COR-L47 (cell line): ENCODE measurements at places on chromosomes 2 and 18.
A peak's percentile ranks its signal among the peaks of the same experiment; 100 is the strongest.

GRCh38 chr18:7224198-7224597 lies 6.7 kb upstream of the LRRC30 start:
- peak; percentile 31 for DNase-seq

DNA sequence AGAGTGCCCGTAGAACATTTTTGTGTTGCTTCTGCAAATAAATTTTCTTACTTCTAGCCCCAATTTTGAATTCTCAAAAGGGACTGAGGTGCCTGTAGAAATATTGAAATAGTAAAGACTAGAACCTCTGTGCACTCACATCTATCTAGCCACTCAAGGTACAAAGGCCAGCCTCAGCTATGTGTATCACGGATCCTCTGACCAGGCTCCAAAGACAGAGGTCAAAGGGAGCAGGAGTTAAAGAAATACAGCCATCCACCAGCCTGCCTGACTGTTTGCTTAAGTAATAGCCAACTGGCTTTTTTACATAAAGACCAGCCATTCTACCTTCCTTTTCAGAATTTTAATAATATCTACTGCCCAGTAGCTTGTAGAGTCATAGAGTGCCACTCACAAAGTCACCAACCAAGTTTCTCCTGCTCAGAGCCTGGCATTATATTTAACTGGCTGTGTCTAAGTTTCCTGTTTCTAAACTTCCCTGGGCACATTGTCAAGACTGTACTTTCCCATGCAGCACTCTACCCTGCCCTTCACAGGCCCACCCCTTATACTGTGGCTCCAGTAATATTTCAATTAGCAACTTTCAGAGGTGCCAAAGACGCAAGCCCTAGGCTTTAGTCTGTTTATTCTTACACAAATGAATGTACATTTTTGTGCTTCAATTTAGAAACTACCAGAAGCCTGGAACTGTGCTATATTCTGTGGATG lies 338.3 kb upstream of the NT5C1B start:
- DNase-seq, result no peak

- DNase-seq, result peak; percentile 87
Observed at GRCh38 chr18:71336576-71337210, 1047.8 kb downstream of the SOCS6 start.

- no peak for DNase-seq
Observed at GRCh38 chr2:80830891-80831290, 526.3 kb upstream of the LRRTM1 start.

GRCh38 chr18:56067969-56068671 lies 480.1 kb upstream of the TCF4 start:
- DNase-seq, result peak; percentile 7

GRCh38 chr2:237909075-237909695 lies 49.8 kb downstream of the RAMP1 start:
- DNase-seq, result no peak

DNA sequence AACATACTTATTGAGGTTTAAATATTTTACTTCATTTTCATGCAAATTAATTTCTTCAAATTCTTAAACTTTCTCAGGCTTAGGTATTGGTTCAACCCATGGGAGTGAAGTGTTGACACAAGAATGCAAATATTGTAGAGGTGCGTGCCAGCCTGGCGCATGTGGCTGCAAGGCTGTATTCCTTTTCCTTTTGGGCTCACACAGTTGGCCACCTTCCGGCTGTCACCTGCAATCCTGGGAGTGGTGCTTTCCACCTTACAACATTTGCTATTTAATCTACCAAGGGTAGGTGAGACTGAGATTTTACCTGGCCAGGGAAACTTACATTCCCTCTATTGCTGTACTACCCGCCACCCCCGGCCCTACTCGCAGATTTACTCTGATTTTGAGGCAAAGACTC lies 141.1 kb downstream of the DCC start:
- no peak for DNase-seq

- DNase-seq, result no peak
Observed at GRCh38 chr18:26723981-26724380, 141.5 kb downstream of the AQP4 start.

- peak; percentile 0 for DNase-seq
Observed at GRCh38 chr2:88054782-88055370, 707 bp downstream of the KRCC1 start.

GRCh38 chr2:233381638-233381995 lies 27.3 kb downstream of the DGKD start:
- no peak for DNase-seq

- no peak for DNase-seq
Observed at GRCh38 chr2:99786636-99787390, 297.0 kb upstream of the REV1 start.

DNA sequence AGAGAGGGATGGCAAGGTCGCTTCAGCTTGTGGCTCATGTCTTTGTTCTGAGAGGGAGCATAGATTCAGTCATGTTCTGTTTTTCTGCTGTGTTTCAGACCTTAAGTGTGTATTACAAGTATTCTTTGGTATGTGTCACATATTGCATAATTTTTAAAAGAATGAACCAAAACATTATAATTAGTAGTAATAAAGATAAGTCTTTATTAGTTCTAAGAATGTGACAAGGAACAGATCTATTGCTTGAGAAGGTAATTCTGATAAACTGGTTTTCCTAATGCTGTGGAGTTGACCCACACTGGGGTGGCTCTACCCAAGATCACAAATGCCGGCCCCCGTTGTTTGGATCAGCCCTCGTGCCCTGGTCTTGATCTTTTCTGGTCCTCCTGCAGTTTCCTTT lies 124.3 kb upstream of the FOSL2 start:
- no peak for DNase-seq

DNA sequence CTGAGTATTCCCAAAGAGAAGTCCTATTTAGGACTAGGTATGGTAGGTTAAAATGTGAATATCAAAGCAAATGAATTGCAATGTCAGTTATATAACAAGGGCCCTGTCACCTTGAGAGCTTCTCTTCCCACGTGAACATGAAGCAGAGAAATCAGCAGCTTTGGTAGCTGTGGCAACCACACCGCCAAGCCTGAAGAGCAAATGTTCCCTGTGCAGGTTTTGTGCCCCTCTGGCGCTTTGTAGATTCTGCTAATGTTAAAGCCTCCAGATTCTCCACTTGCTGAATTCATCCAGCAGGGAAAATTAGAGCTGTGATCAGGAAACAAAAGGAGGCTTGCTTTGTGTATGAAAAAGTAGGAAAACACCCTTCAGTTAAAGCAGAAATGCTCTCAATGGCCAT lies 322.6 kb downstream of the RBM43 start:
- peak; percentile 79 for DNase-seq

DNA sequence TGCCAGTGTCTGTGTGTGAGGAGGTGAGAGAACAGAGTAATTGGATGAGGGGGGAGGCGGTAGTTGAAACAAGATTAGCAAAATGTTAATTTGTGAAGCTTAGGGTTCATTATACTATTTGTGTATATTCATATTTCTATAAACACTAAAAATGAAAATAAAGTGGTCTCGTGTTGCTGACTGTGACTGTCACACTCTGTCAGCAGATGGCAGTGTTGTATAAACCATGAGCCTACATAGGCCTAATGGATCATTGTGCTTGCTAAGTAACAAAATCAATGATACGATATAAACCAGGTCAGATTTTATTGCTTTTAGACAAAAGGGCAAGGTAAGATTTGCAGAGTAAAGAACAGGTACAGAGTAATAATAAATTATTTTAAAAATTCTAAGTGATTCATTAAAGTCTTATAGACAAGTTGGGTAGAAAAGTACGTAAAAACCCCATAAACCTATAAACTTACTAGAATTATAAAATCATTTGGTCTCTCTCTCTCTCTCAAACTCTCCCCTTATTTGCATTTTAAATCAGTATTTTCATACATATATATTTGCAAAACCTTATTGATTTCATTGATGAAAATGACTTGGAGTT lies 182.7 kb downstream of the RPIA start:
- peak; percentile 49 for DNase-seq

DNA sequence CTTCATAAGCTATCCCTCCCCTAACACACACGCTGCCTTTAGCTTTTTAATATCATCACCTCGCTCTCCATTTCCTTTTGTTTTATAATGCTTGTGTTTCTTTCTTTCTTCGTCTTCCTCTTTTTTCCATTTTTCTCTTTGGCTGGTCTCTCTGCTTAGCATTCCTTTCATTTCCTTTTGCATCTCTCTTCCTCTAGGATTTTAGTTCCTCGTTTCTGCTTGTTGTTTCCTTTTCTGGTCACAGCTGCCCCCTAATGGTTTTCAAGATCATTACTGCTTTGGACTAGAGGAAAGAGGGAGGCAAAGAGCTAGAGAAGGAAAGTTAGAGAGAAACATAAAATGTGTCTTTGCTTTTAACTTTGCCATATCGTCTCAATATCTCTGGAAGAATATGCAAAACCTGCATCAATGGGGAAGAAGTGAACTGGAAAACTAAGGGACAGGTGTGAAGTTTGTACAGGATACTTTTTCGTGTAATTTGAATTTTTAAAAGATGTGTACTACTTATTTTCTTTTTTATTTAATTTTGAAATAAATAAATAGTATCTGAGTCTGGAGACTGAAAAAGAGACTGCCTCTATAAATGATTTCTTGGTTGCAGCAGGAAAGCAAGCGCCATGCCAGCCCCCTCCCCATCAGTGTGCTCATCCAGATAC lies 6.3 kb upstream of the NRP2 start:
- peak; percentile 31 for DNase-seq

- DNase-seq, result peak; percentile 12
Observed at GRCh38 chr2:178241844-178242551, 47.7 kb downstream of the OSBPL6 start.

- no peak for DNase-seq
Observed at GRCh38 chr2:163859951-163860350, 124.1 kb upstream of the FIGN start.

- peak; percentile 40 for DNase-seq
Observed at GRCh38 chr2:160406591-160407392, 86.8 kb downstream of the RBMS1 start.

- DNase-seq, result no peak
Observed at GRCh38 chr2:134681201-134681600, 37.6 kb downstream of the TMEM163 start.

DNA sequence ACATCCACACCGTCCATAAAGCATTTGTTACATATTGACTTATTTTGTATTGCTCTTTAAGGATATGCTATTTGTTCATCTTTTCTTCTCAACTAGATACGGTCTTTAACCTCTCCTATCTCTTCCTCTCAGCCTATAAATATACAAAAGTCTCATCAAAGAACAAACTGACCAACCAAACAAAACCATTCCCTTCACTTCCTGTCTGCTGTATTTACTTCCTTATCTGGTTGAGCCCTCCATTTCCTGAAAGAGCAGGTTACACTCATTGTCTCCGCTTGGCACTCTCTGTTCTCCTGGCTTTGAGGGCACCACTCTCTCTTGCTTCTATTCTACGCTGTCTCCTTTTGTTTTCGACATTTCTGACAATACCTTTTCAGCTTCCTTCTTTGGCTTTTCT lies 431.9 kb upstream of the TCF4 start:
- DNase-seq, result no peak

- no peak for DNase-seq
Observed at GRCh38 chr2:212392544-212392943, 146.1 kb downstream of the ERBB4 start.

- peak; percentile 27 for DNase-seq
Observed at GRCh38 chr18:72086421-72086820, 457.7 kb downstream of the CBLN2 start.

GRCh38 chr2:35365859-35366258 lies 989.7 kb upstream of the CRIM1 start:
- DNase-seq, result no peak

GRCh38 chr2:159998961-159999360 lies 63.5 kb downstream of the PLA2R1 start:
- DNase-seq, result no peak

DNA sequence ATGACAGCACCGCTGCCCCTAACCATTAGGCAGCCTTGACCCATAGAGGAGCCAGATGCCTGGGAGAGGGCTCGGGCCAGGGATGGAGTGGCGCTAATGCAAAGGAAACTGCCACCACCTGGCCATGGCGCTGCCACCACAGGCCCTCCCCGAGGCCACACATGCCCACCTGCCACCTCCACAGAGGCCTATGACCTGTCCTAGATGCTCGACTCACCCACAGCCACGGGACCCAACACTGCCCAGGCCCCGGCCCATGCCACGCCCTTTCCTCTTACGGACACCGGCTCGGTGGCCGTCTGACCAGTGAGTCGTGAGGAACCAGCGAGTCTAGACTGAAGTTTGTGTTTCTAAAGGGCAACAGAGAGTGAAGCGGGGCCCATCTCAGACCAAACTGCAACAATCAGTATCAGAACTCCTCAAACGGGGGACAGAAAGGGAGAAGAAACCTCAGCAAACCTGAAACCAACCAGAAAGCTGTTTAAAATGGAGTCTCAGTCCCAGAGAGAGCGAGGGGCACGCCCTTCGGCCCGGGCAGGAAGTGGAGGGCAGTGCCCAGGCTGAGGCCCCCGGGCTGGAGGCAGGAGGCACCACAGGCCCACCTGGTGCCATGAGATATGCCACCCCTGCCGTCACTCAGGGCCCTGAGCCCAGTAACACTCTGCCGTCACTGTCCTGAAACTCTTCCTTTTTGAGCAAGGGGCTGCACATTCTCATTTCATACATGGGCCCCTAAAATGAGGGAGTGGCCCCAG lies 711 bp downstream of the GPR17 start:
- DNase-seq, result no peak

GRCh38 chr2:31442376-31442775 lies 27.8 kb upstream of the XDH start:
- no peak for DNase-seq

GRCh38 chr2:28009732-28010131 lies 119.2 kb downstream of the BABAM2 start:
- DNase-seq, result no peak

- DNase-seq, result no peak
Observed at GRCh38 chr2:150824118-150824517, 336.7 kb upstream of the RND3 start.

DNA sequence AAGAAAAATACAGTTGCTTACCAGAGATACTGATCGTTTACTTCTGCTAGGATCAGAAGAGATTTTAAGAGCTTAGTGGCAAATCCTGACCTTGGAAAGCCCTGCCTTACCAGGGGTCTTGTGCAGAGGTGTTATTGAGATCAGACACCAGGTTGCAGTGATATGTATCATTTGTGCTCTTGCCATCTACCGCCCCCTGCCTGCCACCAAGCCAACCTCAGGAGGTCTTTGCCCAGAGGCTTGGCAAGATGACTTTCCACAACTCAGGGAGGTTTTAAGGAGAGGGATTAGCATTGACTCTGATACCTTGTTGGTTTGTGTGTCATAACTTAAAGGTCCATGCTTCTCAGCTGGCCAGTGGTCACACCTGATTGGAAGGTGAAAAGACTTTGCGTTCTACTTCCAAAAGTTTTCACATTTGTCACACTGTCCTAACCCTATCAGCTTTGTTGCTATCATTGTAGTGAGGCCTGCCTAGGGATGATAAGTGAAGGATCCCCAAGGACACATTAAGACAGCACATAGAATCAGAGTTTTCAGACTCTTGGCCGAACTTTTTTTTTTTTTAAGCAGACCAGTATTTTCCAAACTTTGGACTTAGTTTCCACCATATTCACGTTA lies 46.2 kb upstream of the MGAT5 start:
- DNase-seq, result no peak

GRCh38 chr2:5074733-5075132 lies 617.5 kb upstream of the SOX11 start:
- no peak for DNase-seq

DNA sequence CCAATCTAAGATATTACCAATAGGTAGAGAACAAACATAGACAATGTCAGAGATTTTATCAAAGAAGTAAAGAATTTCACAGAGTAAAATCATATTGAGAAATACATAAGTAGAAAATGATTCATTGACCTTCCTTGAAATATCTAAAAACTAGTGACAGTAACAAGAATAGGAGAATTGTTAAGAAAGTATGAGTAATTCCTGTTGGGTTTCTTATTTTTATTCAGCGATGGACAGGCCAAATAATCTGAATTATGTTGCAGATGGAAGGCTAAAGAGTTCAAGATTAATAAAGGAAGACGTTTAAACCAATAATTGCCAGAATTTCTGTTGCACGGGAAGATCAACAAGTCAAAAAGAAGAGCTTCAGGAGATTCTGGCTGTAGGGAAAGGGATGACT lies 163.4 kb upstream of the RASGRP3 start:
- no peak for DNase-seq
